Pancreas (tissue), 10 donors: ENCODE measurements at places on chromosomes 7 and 10.

- H3K36me3 ChIP-seq: no peaks in the 10 kb centered on the region
- no peak overlapping the region for H3K27ac ChIP-seq
- H3K27me3 ChIP-seq: no peaks in the 10 kb centered on the region
- H3K4me1 ChIP-seq: no peaks in the 10 kb centered on the region
Measured at GRCh38 chr10:72540193-72540807, 85.6 kb downstream of the MICU1 start.

DNA sequence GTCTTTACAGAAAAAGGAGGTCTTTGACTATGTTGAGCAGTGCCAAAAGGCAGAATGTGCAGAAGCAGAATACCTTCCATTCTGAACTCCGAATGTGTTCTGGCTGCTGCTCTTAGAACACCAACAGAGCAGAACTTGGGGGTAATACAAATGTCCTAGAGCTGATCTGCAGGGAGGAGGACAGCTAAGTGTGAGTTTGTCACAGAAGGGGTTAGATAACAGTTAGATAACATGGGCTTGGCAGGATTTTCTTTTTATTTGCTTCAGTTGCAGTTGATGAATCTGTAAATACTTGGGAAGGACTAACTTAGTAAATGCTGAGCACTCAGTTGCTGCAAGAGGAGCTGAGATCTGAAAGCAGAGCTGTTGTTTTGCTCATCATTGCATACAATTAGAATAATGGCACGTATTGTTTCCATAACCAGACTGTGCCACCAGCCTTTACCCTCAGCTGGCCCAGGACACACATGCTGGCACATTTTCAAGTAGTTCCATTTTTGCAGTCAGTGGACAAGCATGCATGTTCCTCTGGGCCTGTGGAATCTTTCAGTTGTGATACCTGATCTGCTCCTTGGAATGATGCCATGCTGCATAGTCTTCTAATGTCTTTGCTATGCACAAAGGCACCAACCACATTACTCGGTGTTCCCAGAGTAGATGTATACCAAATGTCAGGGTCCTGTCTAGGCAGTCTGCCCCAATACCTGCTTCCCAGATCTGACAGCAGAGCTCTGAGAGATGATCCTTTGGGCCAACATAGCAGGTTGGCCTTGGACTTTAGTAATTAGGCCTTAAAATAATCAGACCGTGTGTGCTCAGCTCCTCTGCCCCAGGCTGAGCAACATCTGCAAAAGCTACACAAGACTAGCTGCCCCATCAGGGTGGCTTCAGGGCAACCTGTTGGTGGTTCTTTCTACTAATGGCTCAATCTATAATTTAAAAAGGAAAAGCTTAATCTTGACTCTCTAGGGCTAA, 55.7 kb downstream of the GSDME start:
- no peak overlapping the region for H3K4me3 ChIP-seq
- DNase-seq: no peak
- H3K4me1 ChIP-seq: no peaks in the 10 kb centered on the region
- H3K27me3 ChIP-seq: no peaks in the 10 kb centered on the region

DNA sequence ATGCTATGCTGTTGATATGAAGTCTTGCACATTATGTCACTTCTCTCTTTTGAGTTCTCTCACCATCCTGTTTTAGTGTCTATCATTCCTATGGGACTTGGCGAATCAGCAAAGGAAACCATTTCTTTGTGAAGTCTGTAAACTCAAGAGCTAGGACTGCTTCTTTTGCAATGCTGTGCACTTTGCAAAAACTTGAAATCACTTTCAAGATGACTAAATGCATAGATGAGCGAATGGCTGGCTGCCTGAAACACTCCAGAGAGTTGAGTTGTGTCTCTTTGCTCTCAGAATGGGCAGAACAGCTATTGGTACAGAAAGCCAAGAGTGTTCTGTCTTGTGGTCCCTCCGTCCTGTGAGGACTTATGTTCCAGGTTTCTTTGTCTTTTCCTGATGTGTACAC, 18.3 kb upstream of the ELMO1 start:
- no peak for DNase-seq
- H3K27ac ChIP-seq: no peak overlapping the region
- H3K4me3 ChIP-seq: no peak overlapping the region
- H3K36me3 ChIP-seq: no peaks in the 10 kb centered on the region

GRCh38 chr7:98864731-98865453, 4.9 kb downstream of the TMEM130 start:
- no peak overlapping the region for H3K4me3 ChIP-seq
- no peaks in the 10 kb centered on the region for H3K36me3 ChIP-seq
- H3K27ac ChIP-seq: no peak overlapping the region
- no peaks in the 10 kb centered on the region for H3K27me3 ChIP-seq
- no peak for DNase-seq

DNA sequence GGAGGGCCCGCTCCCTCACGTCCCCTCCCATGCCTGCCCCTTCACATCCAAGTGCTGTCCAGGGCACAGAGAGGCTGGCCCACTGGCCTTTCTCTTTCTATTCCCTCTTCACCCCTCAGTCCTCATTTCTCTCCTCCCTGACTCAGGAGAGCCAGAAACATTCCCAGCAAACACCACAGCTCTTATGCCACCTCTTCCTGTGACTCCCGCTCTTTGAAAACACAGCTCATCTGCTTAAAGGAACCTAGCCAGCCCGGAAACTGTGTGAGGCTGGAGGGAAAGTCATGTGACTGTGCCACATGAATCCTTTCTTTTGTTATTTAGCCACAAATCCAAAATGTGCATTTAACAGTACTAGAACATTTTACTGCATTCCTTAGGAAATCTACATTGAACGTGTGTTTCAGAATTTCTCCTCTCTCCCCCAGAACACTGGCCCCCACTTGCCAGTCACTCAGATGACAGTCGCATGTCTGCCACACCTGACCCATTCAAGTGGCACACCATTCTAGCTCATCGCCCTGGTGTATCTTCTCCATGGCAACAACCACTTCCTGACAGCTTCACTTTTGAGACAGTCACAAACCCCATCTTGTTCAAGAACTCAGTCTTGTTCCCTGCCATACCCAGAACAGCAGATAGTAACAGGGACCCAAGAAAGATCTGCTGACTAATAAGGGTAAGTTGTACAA, 42.8 kb downstream of the GRB10 start:
- DNase-seq: no peak
- H3K4me1 ChIP-seq: peaks cover 46% of the 10 kb centered on the region
- no peaks in the 10 kb centered on the region for H3K27me3 ChIP-seq
- peak overlapping the region; percentile 64 for H3K27ac ChIP-seq
- no peak overlapping the region for H3K4me3 ChIP-seq

GRCh38 chr7:150736864-150737263, 354 bp upstream of the GIMAP5 start:
- no peaks in the 10 kb centered on the region for H3K27me3 ChIP-seq
- H3K36me3 ChIP-seq: no peaks in the 10 kb centered on the region
- no peaks in the 10 kb centered on the region for H3K4me1 ChIP-seq
- no peak overlapping the region for H3K27ac ChIP-seq
- no peak for DNase-seq
- no peak overlapping the region for H3K4me3 ChIP-seq

GRCh38 chr10:3372281-3372680, 199.7 kb upstream of the PITRM1 start:
- peaks cover 5% of the 10 kb centered on the region for H3K4me1 ChIP-seq
- H3K27ac ChIP-seq: no peak overlapping the region
- no peak overlapping the region for H3K4me3 ChIP-seq

DNA sequence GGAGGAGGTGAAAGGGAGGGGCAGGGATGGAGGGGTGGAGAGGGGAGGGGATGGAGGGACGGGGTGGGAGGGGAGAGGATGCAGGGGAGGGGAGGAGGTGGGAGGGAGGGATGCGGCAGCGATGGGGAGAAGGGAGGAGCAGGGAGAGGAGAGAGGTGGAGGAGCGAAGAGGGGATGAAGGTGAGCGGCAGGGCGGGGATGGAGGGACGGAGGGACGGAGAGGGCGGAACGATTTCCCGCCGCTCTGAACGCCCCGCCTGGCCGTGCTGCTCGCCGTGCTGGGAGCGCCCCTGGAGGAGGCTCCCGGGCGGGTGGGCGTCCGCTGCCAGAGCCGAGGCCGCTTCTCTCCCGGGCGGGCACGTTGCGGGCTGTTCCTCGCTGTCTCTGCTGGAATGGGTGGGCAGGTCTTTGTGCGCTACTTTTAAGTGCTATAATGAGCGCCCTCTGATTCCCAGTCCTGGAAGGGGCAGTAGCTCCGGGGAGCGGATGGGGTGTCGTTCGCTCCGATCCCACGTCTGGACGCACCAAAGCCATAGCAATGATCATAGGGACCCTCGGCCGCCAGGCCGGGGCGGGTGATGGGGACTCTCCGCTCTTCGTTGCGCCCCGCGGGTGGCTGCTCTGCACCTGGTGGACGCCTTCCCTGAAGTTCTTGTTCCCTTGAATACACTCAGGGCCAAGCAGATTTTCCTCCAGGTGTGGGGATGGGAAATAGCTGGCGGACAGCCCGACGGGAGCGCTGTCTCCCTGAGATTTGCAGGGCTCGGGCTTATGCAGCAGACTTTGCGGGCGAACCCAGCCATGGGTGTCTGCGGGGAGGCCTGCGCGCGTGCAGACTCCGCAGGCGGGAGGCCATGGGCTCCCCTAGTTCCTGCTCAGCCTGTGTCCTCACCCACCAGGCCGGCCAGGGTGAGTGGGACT, 81.1 kb upstream of the CPXM2 start:
- H3K4me1 ChIP-seq: no peaks in the 10 kb centered on the region
- no peak for DNase-seq
- no peak overlapping the region for H3K27ac ChIP-seq
- no peaks in the 10 kb centered on the region for H3K27me3 ChIP-seq

DNA sequence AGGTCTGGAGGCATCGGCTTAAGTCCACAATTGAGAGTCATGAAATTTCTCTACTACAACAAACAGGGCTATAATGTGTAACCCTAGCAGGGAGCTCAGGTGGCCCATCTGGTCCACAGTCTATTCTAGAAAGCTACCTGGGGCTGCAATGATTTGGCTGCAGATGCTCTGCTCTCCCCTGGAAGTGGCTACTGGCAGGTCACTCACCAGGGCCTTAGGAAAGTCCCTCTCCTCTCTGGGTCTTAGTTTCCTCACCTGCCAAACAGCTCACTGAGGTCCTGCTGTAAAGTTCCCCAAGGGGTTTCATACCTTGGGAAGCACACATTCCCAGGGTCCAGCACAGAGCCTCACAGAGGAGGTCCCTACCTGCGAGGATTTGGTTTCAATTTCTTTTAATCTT, 2.5 kb downstream of the IGFBP3 start:
- peaks cover 11% of the 10 kb centered on the region for H3K4me1 ChIP-seq
- DNase-seq: no peak
- H3K27ac ChIP-seq: no peak overlapping the region

DNA sequence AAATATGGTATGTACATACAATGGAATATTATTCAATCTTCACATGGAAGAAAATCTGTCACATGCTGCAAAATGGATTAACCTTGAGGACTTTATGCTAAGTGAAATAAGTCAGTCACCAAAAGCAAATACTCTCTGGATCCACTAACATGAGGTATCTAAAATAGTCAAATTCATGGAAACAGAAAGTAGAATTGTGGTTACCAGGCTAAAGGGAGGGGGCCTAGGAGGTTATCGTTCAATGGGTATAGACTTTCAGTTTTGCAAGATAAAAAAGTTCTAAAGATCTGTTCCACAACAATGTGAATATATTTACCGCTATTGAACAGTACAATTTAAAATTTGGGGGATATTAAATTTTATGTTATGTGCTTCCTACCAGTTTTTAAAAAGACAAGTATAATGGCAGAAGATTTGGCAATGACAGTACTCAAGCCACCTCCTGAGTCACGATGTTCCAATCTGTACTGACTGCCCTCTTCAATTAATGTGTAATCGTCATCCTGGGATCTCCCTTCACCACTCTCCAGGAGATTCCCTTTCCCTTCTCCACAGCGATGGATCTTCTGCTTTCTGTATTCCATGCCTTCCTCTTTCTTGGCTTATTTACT, 32.3 kb upstream of the IL6 start:
- no peak for DNase-seq
- no peaks in the 10 kb centered on the region for H3K27me3 ChIP-seq
- H3K4me3 ChIP-seq: no peak overlapping the region
- H3K4me1 ChIP-seq: no peaks in the 10 kb centered on the region
- no peaks in the 10 kb centered on the region for H3K36me3 ChIP-seq

GRCh38 chr10:22599636-22600228, 114.6 kb downstream of the PIP4K2A start:
- H3K27ac ChIP-seq: no peak overlapping the region
- no peaks in the 10 kb centered on the region for H3K36me3 ChIP-seq
- peaks cover 15% of the 10 kb centered on the region for H3K4me1 ChIP-seq
- no peaks in the 10 kb centered on the region for H3K27me3 ChIP-seq
- no peak for DNase-seq

DNA sequence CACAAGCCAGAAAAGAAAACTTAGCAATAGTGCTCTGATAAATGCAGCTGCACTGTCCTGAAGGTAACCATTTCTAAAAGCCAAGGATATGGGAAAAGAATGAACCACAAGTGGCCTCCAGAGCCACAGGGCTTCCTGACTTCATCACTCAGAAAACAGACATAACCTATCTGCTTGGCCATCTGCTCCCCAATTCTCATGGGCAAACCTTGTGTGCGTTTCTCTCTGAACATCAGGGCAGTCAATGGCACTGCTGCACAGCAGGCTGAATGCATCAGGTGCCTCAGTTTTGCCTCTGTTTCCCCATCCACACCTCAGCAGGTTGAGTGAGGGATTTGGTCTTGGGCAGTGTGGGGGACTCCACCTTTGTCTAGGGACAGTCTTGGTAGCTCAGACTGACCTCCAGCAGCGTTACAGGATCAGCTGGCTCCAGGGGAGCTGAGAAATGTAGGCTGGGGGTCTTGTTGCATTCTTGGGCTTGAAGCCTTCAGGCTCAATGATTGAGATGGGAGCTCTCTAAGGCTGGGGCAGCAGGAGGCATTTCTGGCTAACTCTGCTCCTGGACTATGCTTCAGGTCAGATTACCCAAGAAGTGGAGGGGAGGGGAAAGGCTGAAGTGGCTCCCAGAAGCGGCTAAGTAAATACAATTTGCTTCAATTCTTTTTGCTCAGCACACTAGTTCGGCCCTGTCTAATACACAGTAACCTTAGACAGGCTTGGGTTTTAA, 23.6 kb upstream of the PDLIM1 start:
- no peak overlapping the region for H3K27ac ChIP-seq
- peaks cover under 1% of the 10 kb centered on the region for H3K4me1 ChIP-seq
- H3K4me3 ChIP-seq: no peak overlapping the region
- no peak for DNase-seq
